Stimulated activated CD4-positive, alpha-beta T cell treated with anti-CD3 and anti-CD28 coated beads, Interleukin-2, amount 100 ng/mL, for 48 hours (primary cell): ENCODE measurements at places on chromosomes 11 and 22.

GRCh38 chr11:128759597-128759996, 65.7 kb downstream of the FLI1 start:
- DNase-seq = no peak

DNA sequence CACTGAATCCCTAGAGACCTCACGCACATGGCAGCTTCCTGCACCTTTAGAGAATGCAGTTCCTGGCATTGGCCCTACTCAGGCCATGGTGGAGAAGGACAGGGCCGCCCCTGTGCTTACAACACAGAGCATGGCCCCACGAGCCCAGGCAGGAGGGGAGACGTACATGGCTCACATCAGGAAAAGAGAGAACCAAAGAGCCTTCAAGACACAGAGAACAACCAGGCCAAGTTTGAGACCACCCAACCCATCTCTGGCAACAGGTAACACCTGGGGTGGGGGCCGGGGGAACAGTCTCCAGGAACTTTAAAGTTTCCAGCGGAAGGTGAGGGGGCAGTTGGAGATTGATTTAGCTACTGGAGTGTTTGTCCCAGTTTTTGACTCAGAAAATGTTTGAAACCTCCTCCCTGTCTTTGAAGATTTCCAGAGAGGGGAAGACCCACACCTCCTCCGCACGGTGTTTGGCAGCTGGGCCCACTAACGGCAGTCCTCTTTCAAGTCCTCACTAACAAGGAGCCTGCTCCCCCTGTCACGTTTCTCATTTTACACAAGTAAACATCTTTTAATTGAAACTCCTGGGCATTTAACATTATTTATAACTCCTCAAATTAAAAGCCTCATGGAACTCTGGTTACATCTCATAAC, 1423.8 kb downstream of the TBC1D22A start:
- DNase-seq = no peak

DNA sequence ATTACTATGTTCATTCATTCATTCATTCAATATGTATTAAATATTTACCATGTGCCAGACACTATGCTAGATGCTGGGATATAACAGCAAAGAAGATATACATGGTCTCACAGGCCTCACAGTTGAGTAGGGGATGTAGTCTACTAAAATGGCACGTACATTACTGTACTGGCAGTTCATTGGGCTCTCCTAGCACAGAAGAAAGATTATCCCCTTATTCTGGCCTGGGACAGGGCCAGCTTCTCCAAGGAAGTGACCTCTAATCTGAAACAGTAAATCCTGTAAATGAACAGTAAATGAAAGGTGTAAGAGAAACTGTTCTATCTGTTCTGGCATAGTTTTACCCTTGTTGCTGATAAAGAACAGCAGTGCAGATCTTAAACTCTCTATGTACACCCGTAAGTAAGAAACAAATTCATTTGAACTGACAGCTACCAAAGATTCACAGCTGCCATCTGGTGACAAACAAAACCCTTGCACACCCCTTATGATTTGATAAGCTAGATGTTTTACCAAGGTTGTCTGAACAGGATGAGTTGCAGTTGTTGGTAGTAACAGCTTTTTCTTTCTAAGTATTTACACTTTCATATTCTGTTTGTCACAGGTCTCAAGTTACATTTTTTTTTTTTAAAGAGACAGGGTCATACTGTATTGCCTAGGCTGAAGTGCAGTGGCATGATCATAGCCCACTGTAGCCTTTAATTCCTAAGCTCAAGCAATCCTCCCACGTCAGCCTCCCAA, 263.1 kb downstream of the TMEM135 start:
- no peak for DNase-seq

GRCh38 chr22:35522225-35523149, 18.1 kb upstream of the RASD2 start:
- DNase-seq = no peak

DNA sequence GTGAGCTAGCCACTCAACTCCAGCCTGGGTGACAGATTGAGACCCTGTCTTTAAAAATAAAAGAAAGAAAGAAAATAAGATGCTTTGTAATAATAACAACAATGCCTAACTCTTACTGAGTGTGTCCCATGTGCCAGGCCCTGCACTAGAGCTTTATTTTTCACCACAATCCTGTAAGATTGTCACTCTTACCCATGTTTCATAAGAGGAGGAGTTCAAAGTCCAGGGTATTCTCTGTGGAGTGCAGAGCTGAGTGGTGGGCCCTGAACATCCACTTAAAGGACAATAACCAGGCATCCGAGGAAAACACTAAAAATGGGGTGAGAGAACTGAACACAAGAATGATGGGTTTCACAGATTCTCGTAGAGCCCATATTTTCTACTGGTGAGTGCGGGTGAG, 925 bp upstream of the C11orf52 start:
- DNase-seq = no peak

- no peak for DNase-seq
These were observed 129.5 kb downstream of the MAML2 start for GRCh38 chr11:96213500-96213899.

DNA sequence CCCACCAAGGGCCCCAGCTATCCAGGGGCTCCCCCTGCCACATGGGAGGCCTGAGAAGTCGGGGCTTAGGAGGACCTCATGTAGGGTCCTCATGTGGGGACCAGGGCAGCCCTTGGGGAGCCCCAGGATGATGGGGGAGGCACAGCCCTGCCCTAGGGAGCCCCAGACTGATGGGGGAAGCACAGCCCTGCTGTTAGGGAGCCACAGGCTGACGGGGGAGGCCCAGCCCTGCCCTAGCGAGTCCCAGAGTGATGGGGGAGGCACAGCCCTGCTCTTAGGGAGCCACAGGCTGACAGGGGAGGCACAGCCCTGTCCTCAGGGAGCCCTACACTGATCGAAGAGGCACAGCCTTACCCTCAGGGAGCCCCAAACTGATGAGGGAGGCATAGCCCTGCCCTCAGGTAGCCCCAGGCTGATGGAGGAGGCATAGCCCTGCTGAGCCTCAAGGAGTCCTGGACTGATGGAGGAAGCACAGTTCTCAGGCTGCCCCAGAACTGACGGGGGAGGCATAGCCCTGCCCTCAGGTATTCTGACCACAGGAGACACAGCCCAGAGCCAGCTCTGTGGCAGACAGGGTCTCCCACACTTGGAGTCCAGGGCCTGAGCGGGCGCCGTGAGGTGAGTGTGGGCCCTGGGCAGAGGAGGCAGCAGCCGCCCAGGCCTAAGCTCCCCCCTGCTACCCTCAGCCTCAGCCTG, 10.8 kb downstream of the PRR33 start:
- DNase-seq = no peak

- no peak for DNase-seq
These were observed 59.0 kb downstream of the OSBP2 start for GRCh38 chr22:30753701-30754100.

- no peak for DNase-seq
These were observed 153.0 kb downstream of the SPATA19 start for GRCh38 chr11:133692126-133692934.

DNA sequence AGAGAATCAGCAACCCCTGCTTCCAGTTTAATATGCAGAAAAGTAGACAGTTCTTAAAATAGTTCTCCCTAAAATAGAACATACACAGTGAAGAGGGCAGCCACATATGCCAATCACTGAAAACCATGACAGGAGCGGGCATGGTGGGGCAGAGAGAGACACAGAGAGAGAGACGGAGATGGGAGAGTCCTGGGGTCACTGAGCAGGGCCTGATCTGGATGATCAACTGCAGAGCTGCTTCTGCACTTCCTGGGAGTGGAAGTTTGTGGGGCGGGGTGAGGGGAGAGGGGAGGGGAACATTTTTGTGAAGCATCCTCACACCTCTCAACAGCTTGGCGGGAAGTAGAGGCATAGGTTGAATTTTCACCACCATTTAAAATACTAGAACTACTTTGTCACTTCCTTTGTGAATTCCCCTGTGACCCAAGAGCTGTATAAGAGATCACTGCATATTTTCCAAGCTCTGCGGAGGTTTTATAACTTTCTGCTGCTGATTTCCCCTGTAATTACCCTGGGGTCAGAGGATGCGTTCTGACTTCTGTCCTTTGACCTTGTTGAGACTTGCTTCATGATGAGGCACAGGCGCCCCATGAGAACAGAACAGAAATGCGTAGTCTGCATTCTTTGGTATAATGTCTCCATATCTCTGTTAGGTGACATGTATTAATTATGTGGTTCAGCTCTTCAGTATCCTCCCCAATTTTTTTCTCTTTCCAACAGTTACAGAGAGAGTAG, 419.4 kb downstream of the BRD1 start:
- no peak for DNase-seq

GRCh38 chr11:38014405-38014804, 1416.4 kb upstream of the RAG2 start:
- DNase-seq = no peak

GRCh38 chr11:132745306-132745705, 787.0 kb downstream of the OPCML start:
- DNase-seq = no peak

DNA sequence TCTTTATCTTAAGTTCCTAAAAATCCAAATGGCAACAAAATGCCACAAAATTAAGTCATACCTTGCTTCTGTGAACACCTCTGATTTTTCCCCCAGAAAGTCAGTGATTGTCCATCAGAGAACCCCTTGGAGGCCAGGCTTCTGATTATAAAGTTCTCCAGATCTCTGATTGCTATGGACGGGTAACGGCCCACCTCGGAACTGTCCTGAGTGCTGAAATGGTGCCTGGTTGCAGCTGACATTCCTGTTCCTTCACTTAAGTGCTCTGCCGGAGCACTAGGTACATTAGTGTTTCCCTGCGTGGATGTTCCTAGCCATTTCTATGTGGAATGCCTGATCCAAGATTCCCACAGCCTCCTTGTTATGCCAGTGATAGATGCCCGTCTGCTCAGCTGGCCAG, 85.0 kb downstream of the CHST1 start:
- no peak for DNase-seq

DNA sequence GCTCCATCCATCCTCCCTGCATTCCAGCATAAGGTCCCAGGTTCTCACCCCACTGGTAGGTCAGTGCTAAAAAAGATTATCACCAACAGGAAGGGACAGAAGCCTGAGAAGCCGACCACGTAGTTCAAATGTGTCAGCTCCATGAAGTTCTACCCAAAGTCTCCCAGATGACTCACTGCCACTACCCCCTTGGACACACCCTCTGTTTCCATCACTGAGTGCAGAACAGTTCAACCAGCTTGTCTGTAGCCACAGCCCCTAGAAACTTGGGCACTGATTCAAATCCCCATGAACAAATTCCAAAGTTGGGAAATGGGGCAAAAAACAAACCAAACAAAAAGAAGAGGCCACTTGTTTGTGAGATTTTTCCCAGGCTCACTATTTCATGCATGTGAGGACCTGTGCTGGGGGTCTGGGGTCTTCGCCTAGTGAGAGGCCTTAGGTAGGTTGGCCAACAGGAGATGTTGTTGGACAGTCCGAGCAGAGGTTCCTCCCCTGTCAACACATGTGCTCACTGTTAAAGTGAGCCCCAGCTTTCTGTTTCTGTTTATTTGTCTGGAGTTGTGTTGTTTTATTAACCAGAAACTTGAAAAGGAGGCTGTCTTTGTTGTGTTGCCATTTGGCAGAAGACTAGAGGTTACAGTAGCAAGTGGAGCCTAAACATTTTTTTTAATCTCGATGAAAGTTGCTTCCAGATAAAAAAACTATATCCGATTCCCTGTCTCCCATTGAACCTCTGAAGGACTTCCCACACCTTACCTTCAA, 24.2 kb upstream of the FLI1 start:
- no peak for DNase-seq
